ENCODE measurements at places on chromosomes 6 and 20. TPM values are rescaled to one million over a fixed set of nuclear protein-coding genes. Genes with fewer than 3 reads are reported as not detected.

The EPB41L2 gene
- 65.2 TPM for total RNA-seq

- no peak overlapping the region for H3K27ac ChIP-seq
- H3K4me3 ChIP-seq = no peak overlapping the region
- H3K4me1 ChIP-seq = no peaks in the 10 kb centered on the region
- no peaks in the 10 kb centered on the region for H3K36me3 ChIP-seq
- no peaks in the 10 kb centered on the region for H3K27me3 ChIP-seq
Measured at GRCh38 chr6:145547594-145548335, 187.6 kb downstream of the EPM2A start.

DNA sequence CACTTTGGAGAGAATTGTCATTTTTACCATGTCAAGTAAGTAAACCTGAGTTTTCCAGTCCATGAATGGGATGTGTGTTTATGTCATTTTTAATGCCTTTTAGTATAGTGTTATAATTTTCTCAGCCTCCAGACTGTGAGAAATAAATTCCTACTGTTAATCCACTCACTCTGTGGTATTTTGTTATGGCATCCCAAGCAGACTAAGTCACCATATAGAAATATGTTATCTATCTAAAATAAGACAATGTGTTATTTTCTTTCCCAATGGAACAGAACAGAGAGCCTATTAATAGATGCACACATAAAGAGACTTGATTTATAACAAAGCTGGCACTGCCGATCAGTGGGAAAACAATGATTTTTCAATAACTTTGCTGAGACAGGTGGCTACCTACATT, 70.2 kb upstream of the SLC4A11 start:
- H3K4me1 ChIP-seq = peaks cover 36% of the 10 kb centered on the region
- H3K36me3 ChIP-seq = peaks cover 16% of the 10 kb centered on the region
- H3K27me3 ChIP-seq = no peaks in the 10 kb centered on the region

The DAAM2 gene
- 17.8 TPM for total RNA-seq

GRCh38 chr6:33195304-33196165, 3.3 kb upstream of the COL11A2 start:
- H3K4me3 ChIP-seq = no peak overlapping the region
- H3K4me1 ChIP-seq = peaks cover 24% of the 10 kb centered on the region
